ENCODE measurements at places on chromosomes 1 and 21. TPM values are rescaled to one million over a fixed set of nuclear protein-coding genes. Genes with fewer than 3 reads are reported as not detected.

- H3K4me3 ChIP-seq: no peak overlapping the region
- H3K36me3 ChIP-seq: no peaks in the 10 kb centered on the region
- no peaks in the 10 kb centered on the region for H3K27me3 ChIP-seq
- H3K4me1 ChIP-seq: peaks cover 43% of the 10 kb centered on the region
- DNase-seq: no peak
Measured at GRCh38 chr1:165844114-165844798, 16.8 kb downstream of the UCK2 start.

DNA sequence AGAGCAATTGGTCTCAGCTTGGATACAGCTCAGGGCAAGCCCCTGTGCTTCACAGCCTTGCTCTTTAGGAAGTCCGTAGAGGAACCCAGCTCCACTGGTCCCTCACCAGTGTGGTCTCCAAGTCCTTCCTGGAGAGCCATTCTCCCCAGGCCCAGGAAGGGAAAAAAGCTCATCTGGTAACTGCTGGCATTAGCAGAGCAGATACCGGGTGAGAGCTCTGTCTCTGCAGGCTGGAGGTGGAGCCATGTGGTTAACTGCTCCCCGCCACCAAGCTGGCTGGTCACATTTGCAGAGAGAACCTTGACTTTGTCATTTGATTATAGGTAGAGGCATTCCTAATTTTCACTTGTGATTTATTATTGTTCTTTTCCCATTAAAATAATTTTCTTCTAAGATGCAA is 169.6 kb downstream of the ROR1 start:
- peaks cover 8% of the 10 kb centered on the region for H3K4me1 ChIP-seq
- H3K27ac ChIP-seq: no peak overlapping the region
- no peak overlapping the region for H3K4me3 ChIP-seq
- H3K36me3 ChIP-seq: no peaks in the 10 kb centered on the region
- no peak for DNase-seq

- no peak overlapping the region for H3K4me3 ChIP-seq
- no peaks in the 10 kb centered on the region for H3K36me3 ChIP-seq
- no peak for DNase-seq
- no peak overlapping the region for H3K27ac ChIP-seq
- no peaks in the 10 kb centered on the region for H3K27me3 ChIP-seq
Measured at GRCh38 chr1:155182052-155182550, 8.5 kb downstream of the TRIM46 start.

Gene SDHB
- total RNA-seq: 105 TPM

Gene GREM2
- total RNA-seq: 0.56 TPM

Gene PLK3
- total RNA-seq: 36.2 TPM

All from esophagus squamous epithelium (tissue), 5 donors.